Activated CD8-positive, alpha-beta T cell treated with anti-CD3 and anti-CD28 coated beads, Interleukin-2, amount 10 ng/mL, durations not matched to agents 7 days and 5 days (primary cell): ENCODE measurements at places on chromosomes 5 and 9.

- DNase-seq, result no peak
These were observed 586.3 kb downstream of the RAB3C start for GRCh38 chr5:59169081-59169767.

GRCh38 chr9:136793086-136793946 is 2.2 kb downstream of the TMEM141 start:
- no peak for DNase-seq

DNA sequence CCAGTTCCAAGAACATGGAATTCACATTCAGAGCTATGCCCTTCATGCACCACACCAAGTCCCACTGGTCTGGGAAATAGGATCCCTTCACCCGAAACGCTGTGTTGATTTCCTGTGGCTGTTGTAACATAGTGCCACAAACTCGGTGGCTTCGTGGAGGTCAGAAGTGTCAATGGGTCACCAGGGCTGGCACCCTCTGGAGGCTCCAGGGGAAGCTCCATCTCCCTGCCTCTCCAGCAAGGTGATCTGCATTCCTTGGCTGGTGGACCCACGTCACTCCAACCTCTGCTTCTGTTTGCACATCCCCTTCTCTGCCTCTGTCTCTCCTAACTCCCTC is 28.9 kb upstream of the ALDH1B1 start:
- no peak for DNase-seq

DNA sequence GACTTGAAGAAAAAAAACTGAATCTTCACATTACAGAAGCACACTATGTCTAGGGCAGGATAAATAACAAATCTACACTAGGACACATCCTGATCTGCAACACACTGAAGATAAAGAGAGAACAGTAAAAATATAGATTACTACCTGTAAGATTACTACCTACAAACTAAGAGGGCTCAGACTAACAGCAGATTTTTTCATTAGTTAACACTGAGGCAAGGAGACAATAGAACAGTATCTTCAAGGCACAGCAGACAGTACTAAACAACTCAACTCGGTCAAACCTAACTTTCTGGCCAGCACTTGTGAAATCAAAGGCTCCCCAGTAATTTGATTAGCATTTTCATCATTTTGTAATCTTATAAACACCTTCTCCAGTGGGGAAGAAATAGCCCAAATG is 46.5 kb downstream of the TEX10 start:
- no peak for DNase-seq

DNA sequence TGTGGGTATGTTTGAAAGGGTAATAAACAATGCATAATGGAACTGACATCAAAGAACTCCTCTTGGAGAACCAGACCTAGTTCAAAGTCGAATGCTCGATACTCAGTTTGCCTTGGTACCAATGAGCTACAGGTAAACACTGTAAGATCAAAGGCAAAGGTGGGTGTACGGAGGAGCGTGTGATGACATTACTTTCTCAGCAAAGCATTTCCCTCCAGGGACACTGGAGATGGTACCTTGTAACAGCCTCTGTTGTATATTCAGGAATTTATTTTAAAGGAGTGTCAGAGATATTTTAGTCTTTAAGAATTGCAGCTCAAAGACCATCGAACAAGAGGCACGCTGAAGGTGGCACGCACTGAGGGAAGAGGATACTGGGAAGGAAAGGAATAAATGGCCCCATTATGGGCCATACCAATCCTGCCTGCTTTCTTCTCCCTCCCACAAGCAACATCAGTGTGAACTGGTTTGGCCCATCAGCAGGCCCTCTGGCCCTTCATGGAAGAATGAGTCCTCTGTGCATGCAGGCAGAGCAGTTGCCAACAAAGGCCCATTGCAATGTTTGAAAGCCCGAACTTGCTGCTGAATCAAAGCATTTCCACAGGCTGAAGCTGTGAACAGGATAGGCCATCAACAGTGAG is 410.2 kb downstream of the ACTL7B start:
- DNase-seq, result no peak

DNA sequence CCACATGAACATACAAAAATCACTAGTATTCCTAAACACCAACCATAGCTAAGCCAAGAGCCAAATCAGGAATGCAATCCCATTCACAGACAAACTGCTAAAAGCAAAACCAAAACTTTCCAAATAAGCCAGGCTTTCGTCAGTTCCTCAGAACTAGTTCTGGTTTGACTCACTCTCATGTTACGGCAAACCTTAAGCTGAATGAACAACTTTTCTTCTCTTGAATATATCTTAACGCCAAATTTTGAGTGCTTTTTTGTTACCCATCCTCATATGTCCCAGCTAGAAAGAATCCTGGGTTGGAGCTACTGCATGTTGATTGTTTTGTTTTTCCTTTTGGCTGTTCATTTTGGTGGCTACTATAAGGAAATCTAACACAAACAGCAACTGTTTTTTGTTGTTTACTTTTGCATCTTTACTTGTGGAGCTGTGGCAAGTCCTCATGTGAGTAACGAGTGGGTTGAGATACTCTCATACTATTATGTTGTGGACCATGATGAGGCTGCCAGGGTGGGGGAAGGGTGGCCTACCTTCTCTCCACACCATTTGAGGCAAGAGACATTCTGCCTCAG is at the start of gene PDCD1LG2:
Gene PDCD1LG2, plus strand, starts transcription at position 172 of the 572 bp plus-strand sequence. CDS start 12,016 bp downstream, outside the sequence.
- peak; percentile 35 for DNase-seq

DNA sequence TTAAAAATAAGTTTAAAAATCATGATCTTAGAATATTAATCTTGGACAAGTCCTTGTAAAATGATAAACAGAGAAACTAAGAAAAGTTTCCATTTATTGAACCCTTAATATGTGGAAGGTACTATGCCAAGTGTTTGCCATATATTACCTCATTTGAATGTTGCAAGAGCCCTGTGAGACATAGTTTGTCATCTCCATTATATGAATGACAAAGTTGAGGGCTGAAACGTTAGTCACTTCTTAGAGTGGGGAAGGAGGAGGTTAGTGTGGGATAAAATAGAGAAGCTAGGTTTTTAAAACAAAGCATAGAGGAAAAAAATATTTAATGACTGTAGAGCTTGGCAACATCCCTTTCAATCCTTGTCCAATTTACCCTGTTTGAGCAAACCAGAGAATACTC is 2.0 kb downstream of the TNC start:
- DNase-seq, result no peak

DNA sequence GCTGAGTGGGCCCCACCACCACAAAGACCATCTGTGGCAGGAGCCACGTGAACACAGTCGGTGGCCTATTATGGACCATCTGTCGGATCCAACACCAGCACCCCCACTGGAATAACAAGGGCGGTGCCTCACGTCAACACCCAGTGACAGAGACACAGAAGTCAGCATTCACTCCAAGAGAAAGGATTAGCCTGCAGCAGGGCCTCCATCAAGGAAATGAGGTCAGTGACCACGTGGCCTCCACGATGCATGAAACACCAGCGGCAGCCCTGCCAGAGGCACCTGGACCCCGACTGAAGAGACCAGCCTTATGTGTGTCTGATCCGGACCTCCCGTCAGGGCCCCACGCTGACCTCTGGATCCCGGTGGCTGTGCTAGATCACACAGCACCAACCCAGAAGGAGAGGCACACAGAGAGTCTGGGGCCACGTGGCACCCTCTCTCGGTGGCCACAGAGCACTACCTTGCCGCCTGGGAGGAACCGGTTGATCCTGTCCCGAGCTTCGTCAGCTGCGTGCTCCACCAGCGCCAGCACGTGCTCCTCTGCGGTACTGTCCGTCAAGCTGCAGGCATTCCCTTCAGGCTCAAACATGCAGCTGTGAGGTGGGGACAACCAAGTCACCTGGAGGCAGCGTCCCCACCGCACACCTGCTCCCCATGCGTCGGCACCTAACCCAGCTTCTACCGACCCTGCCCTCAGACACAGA is 9.0 kb downstream of the BRD9 start:
- DNase-seq, result no peak

DNA sequence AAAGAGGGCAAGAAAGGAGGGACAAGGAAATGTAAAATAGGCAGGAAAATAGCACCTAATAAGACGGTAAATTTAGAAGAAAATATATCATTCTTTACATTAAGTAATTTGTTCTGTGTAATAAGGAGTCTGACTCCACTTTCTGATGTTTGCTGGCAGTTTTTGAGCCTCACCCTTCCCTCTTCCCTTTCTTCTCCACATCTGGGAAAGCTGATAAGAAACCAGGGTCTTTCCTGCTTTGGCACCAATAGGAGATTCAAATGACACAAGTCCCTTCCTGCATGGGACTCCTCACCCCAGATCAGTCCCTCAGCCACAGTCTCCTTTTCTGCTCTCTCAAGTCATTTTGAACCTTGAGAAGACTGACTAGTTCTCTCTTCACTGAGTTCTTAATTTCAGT is 31.2 kb upstream of the LECT2 start:
- no peak for DNase-seq

- peak; percentile 45 for DNase-seq
These were observed 4.4 kb downstream of the TTC16 start for GRCh38 chr9:127720031-127720864.
